Epithelial cell of prostate (primary cell): ENCODE measurements at places on chromosomes 2 and 18.
A peak's percentile ranks its signal among the peaks of the same experiment; 100 is the strongest.

- no peak for DNase-seq
Measured at GRCh38 chr2:135546436-135546835, 15.2 kb downstream of the R3HDM1 start.

GRCh38 chr2:11907190-11907589 lies 160.8 kb downstream of the LPIN1 start:
- no peak for DNase-seq

- DNase-seq, result no peak
Measured at GRCh38 chr2:217208867-217209266, 349.0 kb upstream of the TNP1 start.

DNA sequence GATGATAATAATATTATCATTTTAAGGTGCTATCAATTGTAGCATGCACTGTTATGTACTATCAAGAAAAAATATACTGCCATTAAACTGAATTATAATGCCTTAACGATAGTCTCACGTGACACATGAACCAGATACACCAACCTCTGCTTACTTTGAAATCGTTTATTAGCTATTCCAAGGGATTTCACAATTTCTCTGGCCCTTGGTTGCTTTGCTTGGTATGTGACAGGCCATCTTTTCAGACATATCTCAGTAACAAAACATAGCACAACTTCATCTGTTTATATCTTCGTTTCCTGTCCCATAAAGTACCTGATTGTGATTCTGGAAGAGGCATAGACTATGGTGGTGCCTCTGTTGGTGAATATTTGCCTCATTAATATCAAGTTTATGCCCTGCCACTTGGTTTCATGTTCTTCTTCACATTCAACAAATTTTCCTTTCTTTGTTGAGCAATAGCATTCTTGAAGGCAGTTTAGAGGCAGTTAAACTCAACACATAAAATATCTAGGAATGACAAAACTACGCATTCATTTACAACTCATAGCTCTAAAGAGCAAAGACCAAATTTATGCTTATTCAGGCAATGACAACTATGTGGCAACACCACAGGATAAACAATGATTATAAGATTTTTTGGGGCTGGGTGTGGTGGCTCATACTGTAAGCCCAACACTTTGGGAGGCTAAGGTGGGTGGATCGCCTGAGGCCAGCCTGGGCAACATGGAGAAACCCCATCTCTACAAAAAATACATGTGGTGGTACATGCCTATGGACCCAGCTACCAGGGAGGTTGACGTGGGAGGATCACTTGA lies 84.3 kb downstream of the MCFD2 start:
- DNase-seq, result no peak

DNA sequence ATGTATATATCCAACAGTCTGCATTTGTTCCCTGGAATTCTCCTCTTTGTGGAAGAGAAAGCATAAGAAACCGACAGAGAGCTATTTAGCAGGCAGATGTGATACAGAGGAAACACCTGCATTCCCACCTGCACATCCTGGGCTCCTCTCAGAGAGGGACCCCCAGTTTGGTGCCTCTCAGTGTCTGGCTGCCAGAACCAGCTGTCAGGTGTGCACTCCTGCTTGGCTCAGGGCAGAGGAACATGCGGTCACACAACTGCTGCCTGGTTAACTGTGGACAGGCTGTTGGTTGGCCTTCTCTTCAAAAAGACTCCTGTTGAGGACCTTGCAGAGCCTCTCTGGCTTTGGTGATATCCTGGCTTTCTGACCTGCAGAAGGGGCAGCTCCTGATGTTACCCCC lies 54.6 kb downstream of the ITGB6 start:
- no peak for DNase-seq

- no peak for DNase-seq
Measured at GRCh38 chr18:8845506-8845905, 140.2 kb downstream of the MTCL1 start.

DNA sequence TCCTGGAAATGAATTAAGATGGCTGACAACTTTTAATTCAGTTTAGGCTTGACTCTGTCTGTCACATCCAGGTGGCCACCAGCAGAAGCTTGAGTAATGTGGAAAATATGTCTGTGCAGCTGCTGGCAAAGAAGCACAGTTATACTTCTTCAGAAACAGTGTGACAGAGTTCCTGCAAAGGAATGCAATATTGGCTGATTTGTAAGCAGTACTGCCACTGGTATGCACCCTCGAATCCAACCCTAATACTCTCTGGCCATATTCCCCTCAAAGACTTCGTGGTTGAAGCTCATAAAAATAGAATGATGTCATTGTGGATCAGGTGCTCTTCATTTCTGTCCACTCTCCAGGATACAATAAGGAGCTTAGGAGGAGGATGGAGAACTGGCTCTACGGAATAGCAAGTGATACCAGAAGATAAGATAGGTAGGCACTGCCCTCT lies 86.2 kb downstream of the METTL8 start:
- DNase-seq, result peak; percentile 3

DNA sequence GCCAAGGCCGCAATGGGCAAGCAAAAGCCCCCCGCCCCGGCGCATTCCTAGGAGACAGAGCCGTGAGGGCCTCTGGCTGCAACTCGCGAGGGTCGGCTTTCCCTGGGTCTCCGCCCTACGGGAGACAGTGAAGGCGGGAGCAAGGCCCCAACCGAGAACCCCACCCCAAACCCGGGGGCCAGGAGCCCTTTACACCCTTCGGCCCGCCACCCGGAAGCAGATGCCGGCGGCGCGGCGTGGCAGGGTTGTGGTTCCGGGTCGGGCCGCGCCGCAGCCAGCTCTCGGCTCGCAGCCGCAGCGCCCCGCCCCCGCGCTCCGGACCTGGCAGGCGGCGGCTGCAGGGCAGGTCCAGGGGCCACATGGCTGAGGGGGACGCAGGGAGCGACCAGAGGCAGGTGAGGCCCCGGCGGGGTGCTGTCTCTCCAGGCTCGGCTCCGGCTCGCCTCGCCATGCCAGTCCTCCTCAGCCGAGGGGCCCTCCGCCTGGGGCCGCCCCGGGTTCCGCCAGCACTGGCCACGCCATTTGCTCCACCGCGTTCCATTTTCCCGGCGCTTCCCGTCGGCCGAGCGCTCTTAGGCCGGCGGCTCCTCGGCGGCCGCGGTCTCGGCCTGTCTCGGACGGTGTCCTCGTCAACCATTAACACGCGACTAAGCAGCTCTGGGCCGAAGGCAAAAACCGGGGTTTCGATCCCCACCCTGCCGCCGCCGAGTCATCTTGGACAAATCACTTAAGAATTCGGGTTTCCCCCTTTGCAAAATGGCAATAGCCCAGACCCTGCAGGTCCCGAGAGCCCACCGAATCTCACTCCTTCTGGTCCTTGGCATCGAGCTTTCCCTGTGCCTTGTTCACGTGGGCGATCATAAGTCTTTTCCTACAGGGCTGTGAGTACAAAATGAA lies at the start of gene IMPACT:
TSS of gene IMPACT (plus strand) at position 273 of the 897 bp plus-strand sequence. CDS start at position 360, 87 bp downstream.
- DNase-seq, result peak; percentile 5

- DNase-seq, result no peak
Measured at GRCh38 chr2:21015281-21015645, 28.6 kb downstream of the APOB start.

DNA sequence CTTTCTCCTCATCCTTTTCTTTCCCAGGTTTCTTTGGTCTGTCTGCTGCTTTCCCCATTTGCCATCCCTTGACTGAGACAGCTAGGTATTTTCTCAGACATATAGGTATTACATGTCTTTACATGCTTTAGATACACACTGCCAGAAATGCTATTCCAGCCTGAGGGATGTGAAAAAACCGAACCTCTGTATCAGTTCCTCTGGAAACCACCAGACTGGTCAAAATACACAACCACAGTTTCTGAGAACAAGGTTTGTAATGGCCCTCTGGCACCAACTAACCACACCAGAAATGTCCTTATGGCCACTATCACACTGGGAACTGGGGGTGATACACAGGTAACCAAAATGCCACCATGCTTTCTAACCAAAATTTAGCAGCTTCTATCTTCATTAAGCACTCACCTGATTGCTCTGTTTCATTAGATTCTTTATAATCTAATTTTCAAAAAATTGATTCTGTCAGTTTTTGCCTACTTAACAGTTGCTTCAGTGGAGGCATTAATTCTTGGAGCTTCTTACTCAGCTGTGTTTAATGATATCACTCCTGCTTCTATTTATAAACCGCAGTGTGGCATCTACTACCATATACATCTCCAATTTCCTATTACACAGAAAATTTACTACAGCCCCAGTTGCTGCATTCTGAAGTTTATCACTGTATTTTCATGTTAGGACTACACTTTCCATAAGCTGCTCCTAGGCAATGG lies 243.5 kb downstream of the WDPCP start:
- no peak for DNase-seq

DNA sequence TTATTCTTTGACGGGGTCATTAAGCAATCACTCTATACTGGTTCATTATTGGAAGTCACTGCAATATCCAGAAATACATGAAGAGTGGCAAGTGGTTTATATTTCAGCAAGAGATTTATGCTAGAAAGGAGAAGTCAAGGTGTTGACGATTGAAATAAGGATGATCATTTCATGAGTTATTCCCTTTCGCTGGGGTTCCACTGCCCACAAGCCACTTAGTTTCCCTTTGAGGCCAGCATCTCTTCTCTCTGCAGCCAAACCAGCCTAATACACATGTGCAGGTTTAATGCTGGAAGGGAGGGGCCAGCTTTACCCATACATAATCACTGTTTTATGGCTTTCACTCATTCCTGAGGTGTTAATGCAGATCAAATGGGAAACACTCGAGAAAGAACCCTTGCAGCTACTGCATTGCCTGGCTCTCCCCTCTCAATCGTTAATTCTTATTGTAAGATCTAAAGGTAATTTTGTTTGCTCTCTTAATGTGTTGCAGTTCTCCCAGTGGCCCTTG lies 108.4 kb downstream of the MEIS1 start:
- DNase-seq, result no peak

GRCh38 chr2:207792244-207792785 lies 22.6 kb upstream of the FZD5 start:
- DNase-seq, result no peak

- DNase-seq, result no peak
Measured at GRCh38 chr18:36188916-36189315, 1.6 kb downstream of the MOCOS start.

- DNase-seq, result no peak
Measured at GRCh38 chr18:76963936-76964335, 141.6 kb downstream of the ZNF236 start.

- DNase-seq, result no peak
Measured at GRCh38 chr2:106085181-106085940, 108.7 kb downstream of the UXS1 start.

GRCh38 chr2:8617048-8617447 lies 64.8 kb upstream of the ID2 start:
- no peak for DNase-seq

DNA sequence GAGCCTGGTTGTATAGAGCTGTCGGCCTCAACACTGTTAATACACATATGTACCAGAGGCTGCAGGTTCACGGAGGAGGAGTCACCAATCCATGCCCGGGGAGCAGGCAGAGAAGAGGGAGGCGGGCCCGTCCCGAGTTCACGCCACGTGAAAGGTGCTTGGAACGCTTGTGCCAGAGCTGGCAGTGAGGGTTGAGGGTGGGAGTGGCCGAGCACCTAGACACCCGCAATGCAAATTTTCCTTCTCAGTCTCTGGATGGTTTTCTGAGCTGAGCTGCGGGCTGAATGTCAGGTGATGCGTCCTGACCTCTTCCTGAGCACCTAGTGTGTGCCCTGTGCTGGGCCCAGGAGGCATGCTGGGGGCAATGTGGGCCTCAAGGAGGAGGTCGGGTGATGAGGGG lies 52.2 kb downstream of the ODC1 start:
- DNase-seq, result no peak

DNA sequence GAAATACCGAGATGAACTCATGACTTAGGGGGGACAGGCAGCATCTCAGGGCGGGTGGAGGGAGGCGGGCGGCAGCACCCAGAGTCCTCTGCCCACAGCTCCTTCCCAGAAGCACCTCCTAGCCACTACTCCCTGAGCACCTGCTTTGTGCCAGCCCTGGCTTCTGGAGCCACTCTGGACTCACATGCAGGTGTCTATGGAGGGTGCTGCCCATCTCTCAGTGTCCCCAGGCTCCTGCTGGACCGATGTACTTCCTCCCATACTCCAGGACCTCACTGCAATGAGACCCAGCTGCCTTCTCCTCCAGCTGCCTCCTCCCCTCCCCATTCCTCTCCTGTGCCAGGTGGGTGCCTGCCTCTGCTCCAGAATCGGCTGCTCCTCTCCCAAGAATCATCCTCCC lies 22.1 kb upstream of the OTOS start:
- no peak for DNase-seq

- no peak for DNase-seq
Measured at GRCh38 chr2:127593228-127594115, 52.5 kb upstream of the GPR17 start.

- DNase-seq, result no peak
Measured at GRCh38 chr2:134287323-134287722, 33.5 kb downstream of the MGAT5 start.

GRCh38 chr2:174688079-174688478 lies 76.2 kb downstream of the CHRNA1 start:
- no peak for DNase-seq

- no peak for DNase-seq
Measured at GRCh38 chr18:31744321-31745067, 16.2 kb downstream of the SLC25A52 start.

DNA sequence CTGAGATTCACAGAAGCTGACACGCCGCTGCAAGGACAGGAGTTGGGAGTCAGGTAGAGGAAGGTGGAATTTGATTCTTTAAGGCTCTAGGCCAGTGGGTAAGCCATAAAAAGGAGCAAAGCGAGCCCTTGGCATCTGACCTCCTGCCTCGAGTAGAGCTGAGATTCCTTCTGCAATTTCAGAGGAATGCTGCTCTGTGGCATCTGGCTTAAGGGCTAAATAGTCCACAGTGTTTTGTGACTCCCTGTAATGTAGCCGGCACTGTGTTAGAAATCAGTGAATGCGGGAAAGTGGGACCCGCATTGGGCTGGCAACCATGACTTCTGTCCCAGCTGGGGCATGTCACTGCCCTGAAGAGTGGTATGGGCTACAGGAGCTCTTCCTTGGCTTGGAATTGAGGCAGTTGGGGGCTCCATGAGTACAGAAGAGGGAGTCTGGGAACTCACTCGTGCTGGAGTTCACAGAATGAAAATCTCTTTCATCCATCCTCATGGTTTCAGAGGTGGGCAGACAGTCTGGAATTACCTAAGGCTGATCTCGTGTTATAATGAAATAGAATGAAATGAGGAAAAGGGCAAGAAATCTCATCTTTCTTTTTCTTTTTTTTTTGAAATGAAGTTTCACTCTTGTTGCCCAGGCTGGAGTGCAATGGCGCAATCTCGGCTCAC lies 12.7 kb upstream of the MYCN start:
- DNase-seq, result no peak

DNA sequence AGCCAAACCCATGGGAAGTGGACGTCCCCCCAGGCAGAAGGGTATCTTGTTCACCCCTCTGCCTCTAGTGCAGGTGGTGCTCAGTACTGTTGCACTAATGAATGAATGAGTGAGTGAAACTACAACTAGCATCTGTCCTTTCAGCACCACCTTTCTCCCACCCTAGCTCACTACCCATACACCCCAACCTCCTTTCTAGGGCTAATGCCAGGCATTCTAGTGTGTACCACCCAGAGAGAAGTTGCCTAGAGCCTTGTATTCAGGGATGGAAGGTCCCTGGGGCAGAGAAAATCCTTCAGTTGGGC lies 22.5 kb downstream of the CCT7 start:
- DNase-seq, result no peak
